Occipital lobe (tissue), 3 donors: ENCODE measurements at places on chromosomes 4 and X. TPM values are rescaled to one million over a fixed set of nuclear protein-coding genes. Genes with fewer than 3 reads are reported as not detected.
A peak's percentile ranks its signal among the peaks of the same experiment; 100 is the strongest.

CYP2U1 gene
- 14.2 TPM for total RNA-seq

TMEM156 gene
- 0.31 TPM for total RNA-seq

ARX gene
- total RNA-seq, result 6.2 TPM

MID1 gene
- 24.6 TPM for total RNA-seq

TMPRSS11A gene
- total RNA-seq, result not detected

PAGE4 gene
- not detected for total RNA-seq

SHOX gene
- under 0.01 TPM for total RNA-seq

PNMA3 gene
- total RNA-seq, result 11.5 TPM

BEX1 gene
- 103 TPM for total RNA-seq

MAP3K15 gene
- 1.4 TPM for total RNA-seq

GRCh38 chr4:132344924-132345828, 803.9 kb upstream of the PCDH10 start:
- no peak for DNase-seq

DNA sequence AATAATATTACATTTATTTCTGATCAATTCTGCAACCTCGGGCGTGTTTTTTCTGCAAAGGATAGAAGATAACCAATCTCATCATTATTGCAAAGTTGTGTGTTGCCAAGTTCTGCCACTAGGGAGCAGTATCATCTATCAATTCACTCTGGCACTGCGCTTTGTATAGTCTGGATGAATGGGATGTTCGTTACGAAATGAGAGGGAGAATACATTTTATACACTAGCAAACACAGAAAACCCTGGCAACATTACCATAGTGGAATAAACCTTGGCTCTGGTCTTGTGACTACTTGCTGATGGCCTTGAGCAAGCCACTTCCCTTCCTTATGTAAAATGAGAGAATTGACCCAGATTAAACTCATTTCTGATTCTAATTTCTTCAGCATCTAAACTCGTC, 97.5 kb upstream of the ZNF518B start:
- DNase-seq, result peak; percentile 8

DNA sequence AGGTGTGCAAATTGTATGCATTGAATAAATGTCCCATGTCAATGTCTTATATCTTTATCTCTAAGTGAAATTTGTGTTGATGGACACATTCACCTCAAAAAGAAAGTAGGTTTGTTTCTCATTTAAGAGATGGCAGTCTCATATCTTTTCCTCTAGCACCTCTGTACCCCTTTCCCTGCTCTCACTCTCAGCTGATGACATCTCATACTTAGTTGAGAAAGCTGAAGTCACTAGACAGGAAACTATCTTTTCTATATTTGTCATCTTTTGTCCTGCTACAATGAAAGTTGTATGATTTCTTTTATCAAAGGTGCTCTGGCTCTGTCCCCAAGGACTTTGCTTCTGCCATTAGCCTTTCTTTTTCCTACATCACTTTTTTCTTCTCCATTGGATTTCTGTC, 84.0 kb upstream of the GRPR start:
- no peak for DNase-seq

- DNase-seq, result peak; percentile 23
Observed at GRCh38 chr4:185955826-185956543, 113.0 kb upstream of the TLR3 start.

DNA sequence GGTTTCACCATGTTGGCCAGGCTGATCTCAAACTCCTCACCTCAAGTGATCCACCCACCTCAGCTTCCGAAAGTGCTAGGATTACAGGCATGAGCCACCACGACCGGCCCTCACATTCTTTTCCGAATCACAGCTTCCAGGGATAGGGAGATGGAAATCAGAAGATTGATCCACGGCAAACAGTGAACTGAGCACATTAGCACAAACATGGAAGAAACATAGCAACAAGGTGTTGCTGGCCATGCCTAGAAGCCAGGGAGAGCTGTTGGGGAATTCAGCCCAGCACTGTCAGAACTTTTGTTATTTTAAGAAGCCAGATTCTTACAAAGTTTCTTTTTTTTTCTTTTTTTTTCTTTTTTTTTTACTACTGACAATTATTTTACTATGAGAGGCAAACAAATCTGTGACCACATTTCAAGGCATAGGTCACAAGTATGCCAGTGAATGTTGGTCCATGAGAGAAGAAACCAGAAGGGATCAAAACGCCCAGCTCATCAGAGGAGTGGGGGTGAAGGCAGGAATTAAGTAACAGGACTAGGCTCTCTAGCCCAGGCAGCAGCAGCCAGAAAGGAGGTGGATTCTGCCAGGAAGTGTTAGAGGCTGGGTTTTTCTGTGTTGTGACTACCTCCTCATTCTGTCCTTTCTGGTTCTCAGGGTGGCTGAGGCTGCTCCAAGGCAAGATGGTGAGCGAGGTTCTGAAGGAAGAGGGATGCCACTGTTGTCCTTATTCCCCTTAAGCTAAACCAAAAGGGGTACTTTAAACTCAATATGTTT, 44.1 kb downstream of the TEC start:
- no peak for DNase-seq

GRCh38 chrX:42247241-42247640, 323.9 kb upstream of the CASK start:
- no peak for DNase-seq

DNA sequence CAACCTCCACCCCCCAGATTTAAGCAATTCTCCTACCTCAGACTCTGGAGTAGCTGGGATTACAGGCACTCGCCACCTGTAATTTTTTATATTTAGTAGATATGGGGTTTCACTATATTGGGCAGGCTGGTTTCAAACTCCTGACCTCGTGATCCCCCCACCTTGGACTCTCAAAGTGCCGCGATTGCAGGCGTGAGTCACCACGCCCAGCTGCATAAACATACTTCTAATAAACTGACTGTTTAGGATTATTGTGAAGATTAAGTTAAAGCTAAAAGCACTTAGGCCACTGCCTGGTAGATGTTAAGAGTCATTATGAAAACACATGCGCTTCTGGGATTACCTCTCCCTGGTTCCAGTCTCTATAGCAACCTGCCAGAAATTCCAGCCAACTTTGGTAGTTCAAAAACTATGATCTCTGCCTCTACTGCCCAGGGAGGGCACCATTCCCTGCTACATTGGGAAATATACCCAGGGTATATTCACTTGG, 30.2 kb upstream of the GRIA3 start:
- no peak for DNase-seq

GRCh38 chr4:13203101-13203500, 281.0 kb downstream of the RAB28 start:
- DNase-seq, result no peak

- DNase-seq, result peak; percentile 52
Observed at GRCh38 chr4:6885953-6886557, 23.6 kb upstream of the TBC1D14 start.

- no peak for DNase-seq
Observed at GRCh38 chr4:109729117-109729717, 653 bp downstream of the PLA2G12A start.

GRCh38 chr4:138488533-138488932, 246.4 kb upstream of the SLC7A11 start:
- DNase-seq, result no peak
